ENCODE measurements at places on chromosomes 12 and 14.

GRCh38 chr12:86917121-86917520 is 660.9 kb upstream of the MGAT4C start:
- no peak for DNase-seq

GRCh38 chr12:66587912-66588311 is 91.0 kb downstream of the GRIP1 start:
- DNase-seq, result no peak

GRCh38 chr14:75042035-75042434 is 9.2 kb downstream of the MLH3 start:
- no peak for DNase-seq

DNA sequence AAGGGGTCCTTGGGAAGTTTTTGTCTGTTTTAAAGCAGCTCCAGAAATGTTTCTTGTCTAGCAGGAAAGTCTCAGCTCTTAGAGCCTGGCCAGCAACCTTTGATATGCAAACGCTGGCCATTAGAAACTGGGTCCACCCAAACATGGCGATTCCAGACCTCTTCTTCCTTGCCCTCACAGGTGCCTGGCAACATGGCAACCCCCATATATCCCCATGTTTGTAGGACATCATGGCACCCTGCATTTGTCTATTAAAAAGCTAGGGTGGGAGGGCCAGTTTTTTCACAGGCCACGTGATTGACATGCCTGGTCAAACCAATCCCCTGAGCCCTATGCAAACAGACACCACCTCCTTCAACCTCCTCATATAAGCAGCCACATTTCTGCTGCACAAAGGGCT is 848.7 kb upstream of the FOXG1 start:
- no peak for DNase-seq

DNA sequence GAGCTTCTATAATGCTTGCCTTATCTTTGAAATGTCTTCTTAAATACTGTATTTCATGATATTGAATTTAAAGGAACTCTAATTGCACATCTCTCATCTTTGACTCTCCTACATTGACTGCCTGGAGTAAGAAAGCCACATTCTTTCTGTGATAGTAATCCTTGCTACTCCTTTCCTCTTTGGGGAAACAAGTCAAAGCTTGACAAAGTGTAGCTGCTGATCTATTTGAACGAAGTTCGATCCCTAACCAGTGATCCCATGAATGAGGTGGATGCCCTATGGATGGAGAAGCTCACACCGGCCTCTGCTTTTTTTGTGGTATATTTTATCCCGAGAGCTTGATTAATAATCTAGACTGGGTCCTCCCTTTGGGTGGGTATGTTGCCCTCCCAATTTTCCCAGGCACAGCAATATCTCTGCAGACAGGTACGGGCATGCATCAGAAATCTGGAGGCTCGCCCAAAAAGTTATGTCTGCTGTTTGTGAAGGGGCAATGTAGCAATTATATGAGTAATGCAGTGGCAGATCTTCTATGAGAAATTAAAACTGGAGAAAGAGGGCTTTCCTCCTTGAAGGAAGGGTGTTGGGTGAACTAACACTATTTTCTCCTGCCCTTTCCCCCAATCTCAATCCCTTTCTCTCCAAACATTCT is 163.0 kb upstream of the FRMD6 start:
- no peak for DNase-seq

DNA sequence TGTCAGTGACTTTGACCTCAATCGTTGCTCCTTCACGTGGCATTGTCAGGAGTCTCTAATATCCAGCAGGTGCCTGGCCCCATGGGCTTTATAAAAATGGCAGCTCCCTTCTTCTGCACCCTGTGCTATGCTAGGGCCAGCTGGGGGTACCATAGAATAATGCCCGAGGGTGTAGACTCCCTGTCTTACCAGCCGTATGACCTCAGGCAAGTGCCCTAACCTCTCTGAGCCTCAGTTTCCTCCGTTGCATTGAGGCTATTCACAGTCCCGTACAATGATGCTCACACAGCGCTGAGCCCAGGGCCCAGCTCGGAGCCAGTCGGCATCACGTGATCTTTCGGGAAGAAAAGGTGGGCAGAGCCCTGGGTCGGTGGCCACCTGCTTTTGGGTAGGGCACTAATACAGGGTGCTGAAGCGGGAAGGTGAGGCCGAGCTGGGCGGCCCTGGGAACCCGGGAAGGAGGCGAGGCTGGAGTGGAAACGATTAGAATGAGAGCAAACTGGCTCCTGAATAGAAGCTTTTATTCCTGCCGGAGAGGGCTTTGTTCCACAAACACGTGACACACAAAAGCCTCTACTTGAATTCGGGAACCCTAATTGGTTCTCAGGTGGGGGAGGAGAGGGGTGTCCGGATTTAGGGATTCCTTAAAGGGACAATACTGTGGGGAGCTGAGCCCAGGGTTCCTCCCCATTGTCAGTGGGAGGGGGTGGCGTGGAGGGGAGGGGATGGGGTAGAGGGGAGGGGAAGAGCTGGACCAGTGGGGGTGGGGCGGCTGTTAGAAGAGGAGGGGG is 19.9 kb upstream of the MSI1 start:
- peak; percentile 63 for DNase-seq

DNA sequence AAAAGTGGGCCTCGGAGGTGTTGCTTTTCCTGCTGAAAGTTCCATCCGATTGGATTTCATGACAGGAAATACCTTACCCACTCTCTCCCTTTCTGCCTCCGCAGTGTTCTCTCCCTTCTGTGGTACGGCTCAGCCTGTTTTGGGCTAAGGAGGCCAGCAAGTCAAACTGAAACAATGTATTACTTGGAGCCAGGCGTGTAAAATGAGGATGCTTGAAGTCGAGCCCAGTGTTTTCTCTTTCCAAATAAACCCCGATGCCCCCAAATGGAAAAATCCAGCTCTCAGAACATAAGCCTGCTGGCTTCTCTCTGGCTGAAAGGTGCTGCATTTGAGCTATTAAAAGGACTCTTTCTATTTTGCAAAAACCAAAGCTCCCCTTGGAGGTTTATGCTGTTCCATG is 124.7 kb downstream of the ZNF664 start:
- DNase-seq, result no peak

DNA sequence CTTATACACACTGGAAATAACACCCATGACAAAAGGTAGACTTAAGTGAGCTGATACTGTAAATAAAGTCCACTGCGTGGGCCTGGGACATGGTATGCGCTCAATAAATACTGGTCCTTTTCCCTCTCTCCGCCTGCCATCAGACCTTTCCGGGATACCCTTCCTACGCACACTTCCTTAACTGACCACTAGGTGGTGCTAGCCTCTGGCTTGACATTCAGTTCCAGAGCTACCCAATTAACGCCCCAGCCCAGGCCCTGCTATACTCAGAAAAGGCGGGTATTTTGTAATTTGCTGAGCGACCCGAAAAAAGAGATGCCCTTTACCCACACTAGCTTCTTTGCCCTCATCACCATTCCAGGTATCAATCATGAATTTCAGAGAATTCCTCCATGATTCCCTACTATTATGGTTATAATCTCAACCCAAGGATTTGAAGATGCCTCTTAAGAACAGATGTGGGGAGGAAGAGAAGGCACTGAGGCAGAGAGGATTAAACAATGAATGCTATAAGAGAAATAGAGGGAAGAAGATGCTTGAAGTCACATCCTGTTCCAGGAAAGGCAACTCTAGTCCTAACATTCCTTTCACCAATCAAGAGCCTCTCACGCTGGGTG is 3.9 kb upstream of the LRP1 start:
- DNase-seq, result peak; percentile 87
